GDM1 (cell line): ENCODE measurements at places on chromosomes 1 and 21.
A peak's percentile ranks its signal among the peaks of the same experiment; 100 is the strongest.

- DNase-seq = no peak
Observed at GRCh38 chr1:41690331-41690730, 205.8 kb upstream of the EDN2 start.

- no peak for DNase-seq
Observed at GRCh38 chr21:42264245-42265195, 45.6 kb downstream of the ABCG1 start.

DNA sequence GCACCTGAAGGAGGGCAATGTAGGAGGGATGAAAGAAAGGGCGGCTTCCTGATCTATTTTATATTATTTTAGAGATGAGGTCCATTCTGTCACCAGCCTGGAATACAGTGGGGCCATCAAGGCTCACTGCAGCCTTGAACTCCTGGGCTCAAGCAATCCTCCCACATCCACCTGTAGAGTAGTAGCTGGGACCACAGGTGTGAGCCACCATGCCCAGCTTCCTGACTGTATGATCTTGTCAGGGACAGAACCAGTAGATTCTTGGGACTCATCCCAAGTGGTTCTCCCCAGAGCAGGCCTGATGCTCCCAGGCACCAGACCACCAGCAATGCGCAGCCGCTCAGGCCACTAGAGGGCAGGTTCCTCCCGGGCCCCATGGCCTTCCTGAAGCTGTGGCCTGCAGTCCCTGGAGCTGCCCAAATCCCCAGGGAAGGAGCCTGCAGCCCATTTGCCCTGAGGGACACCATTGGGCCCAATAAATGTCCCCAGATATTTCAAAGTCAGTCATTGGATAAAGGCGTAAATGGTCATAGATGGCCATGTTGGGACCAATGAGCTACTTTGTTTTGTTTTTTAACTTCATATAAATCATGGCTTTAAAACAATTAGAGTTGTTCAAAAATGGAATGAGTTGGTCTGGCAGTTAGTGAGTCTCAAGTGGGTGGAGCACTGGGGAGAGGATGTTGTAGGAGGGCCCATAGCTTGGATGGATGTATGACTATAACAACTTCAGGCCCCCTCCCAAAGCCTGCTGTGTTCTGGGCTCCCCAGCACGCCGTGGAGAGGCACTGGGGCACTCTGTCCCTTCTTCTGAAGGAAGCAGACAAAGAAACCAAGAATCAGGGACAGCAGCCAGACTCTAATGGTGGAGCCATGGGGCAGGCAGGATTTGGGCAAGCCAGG is 44.7 kb upstream of the GOLT1A start:
- DNase-seq = peak; percentile 30

- no peak for DNase-seq
Observed at GRCh38 chr1:53576866-53577760, 117.9 kb downstream of the DMRTB1 start.

DNA sequence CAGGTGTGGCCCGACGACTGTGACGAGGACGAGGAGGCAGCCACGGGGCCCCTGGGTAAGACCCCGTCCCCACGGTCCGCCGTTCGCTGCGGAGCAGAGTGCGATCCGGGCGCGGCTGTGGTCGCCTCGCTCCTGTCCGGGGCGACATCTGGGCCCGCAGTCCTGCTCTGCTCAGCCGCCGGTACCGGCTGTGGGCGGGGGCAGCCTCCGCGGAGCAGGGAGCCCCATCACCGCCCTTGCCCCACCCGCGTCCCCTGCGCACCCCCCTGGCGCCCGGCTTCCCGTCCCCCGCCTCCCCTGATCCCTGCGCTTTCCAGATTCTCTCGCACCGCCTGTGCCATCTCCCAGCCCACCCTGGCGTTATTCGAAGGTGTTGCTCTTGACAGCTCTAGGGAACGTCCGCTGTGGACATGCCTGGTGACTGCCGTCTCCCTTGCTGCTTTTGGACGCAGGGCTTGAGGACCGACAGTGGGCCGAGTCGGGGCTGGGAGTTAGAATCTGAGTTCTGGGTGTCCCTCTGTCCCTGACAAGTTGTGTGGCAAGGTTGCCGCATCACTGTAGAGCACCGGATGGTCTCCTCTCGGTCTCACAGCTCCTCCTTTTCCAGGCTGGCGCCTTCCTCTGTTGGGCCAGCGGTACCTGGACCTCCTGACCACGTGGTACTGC is 596 bp downstream of the TOR3A start:
- no peak for DNase-seq

DNA sequence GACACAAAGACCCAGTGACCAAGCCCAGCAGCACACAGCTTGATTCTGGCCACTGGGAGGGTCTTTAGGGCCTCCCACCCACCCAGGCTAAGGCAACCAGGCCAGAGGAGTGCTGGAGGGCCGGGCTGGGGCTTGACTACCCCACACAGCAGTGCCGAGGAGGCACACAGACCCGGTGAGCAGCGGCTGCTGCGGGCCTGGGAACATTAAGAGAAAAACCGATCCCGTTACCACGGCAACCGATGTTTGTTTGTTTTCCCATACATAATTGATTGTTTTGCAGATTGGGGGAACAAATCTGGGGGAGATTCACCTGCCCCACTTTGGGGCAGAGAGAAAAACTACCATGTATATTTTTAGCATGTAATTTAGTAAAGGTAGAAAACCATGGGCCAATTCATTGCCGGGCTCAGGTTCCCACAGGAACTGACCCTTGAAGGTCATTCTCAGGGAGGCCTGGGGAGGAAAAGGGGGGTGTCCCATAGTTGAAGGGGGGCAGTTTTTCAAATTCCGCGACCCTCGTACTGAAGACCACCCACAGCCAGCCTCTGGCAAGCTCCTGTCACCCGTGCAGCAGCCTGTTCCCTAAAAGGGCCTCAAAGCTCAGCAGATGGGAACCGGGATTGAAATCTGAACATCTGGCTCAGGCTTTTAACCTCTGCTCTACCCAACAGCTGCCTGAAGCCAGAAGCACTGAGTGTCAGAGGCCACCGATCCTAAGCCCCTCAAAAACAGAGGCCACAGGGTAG is 35.3 kb downstream of the CHD5 start:
- no peak for DNase-seq

GRCh38 chr21:34874684-34875513 is 174.2 kb downstream of the RUNX1 start:
- no peak for DNase-seq

- DNase-seq = no peak
Observed at GRCh38 chr1:228205526-228206436, 2.1 kb upstream of the OBSCN start.

GRCh38 chr1:75615613-75616435 is 4.9 kb upstream of the SLC44A5 start:
- DNase-seq = no peak

- DNase-seq = no peak
Observed at GRCh38 chr1:65890201-65890843, 97.6 kb downstream of the PDE4B start.

- no peak for DNase-seq
Observed at GRCh38 chr1:116067566-116067890, 43.7 kb upstream of the MAB21L3 start.

GRCh38 chr1:57393058-57393584 is 30.7 kb downstream of the DAB1 start:
- no peak for DNase-seq

GRCh38 chr1:25011943-25012638 is 82.0 kb upstream of the RUNX3 start:
- no peak for DNase-seq

GRCh38 chr1:63112155-63112900 is 210.0 kb upstream of the FOXD3 start:
- DNase-seq = no peak

- no peak for DNase-seq
Observed at GRCh38 chr1:84735483-84735882, 45.2 kb upstream of the SSX2IP start.

DNA sequence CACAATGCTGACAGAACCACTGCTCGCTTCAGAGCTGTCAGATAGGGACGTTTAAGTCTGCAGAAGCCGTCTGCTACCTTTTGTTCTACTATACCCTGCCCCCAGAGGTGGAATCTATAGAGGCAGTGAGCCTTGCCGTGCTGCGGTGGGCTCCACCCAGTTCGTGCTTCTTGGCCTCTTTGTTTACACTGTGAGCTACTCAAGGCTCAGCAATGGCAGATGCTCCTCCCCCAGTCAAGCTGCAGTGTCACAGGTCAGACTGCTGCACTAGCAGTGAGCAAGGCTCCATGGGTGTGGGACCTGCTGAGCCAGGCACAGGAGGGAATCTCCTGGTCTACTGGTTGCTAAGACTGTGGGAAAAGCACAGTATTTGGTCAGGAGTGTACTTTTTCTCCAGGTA is 47.1 kb downstream of the LEPR start:
- no peak for DNase-seq
